Natural killer cell (primary cell): ENCODE measurements at places on chromosomes 7 and 10.

- DNase-seq: no peak
These were observed 2.8 kb upstream of the HIBADH start for GRCh38 chr7:27665531-27665930.

DNA sequence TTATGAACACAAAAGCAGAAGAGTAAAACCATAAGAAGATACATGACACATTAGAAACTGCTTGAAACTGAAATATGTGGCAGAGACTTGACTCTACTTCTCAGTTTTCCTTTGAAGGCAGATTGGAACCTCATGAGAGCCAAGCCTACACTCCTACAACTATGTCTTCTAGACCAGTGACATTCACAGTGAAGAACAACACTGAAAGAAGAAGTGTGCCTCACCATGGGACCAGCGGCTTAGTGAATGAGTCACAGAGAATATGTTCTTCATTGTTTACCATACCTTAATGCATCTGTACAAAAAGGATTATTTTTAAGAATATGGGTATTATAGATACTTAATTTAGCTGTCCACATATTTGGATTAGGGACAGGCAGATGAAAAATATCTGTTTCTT is 248.3 kb downstream of the CDC14C start:
- no peak for DNase-seq

GRCh38 chr10:58747687-58748086 is 235.0 kb downstream of the BICC1 start:
- DNase-seq: no peak

GRCh38 chr10:18313140-18313530 is 172.9 kb downstream of the CACNB2 start:
- no peak for DNase-seq

DNA sequence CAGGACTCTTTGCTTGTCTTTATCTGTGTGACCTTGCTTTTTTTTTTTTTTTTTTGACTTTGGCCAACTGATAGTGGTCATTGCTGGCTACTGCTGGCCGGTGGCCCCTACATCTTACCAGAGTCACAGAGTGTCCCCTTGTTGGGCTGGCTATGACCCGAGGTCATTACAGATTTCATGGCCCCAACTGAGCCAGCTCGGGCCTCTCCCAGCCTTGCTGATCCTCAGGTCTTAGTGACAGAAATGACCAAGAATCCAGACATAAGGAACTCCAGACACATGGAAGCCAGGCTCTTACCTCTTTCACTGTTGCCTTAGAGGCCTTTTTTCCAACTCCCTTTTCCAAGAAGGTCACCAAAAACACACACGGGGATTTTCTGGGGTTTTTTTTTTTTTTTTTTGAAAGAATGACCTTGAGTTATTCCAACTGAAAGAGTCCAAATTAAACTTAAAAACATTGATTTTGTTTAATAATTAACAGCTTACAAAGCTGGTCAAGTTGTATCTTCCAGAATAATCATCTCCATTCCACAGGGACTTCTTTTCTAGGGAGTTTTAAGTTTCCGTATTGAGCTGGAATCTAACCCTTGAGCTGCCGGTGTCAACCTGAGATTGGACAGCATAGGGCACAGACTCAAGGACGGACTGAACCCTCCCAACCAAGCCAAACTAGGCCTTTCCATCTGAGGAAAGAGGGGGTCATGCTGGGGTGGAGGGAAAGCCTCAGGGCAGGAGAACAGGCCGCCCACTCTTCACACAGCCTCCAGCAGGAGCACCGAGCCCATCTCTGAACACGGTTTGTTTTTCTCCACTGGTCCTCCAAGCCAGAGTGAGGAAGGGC is 43.8 kb downstream of the PIK3AP1 start:
- DNase-seq: no peak

- no peak for DNase-seq
These were observed 953.3 kb downstream of the XPNPEP1 start for GRCh38 chr10:108970016-108970415.

DNA sequence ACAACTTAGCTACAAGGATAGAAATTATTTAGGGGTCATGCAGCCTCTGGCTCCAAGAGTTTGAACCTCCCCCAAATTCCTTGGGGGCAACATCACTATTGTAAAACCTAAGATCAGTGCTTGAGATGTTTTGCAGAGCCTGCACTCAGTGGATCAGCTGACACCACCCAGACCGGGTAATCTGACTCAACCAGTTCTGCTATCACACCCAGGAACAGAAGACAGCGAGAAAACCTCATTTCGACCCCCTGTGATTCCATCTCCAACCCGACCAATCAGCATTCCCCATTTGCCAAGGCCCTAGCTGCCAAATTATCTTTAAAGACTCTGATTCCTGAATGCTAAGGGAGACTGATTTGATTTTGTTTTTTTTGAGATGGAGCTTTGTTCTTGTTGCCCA is 5.2 kb downstream of the TACR2 start:
- DNase-seq: no peak

DNA sequence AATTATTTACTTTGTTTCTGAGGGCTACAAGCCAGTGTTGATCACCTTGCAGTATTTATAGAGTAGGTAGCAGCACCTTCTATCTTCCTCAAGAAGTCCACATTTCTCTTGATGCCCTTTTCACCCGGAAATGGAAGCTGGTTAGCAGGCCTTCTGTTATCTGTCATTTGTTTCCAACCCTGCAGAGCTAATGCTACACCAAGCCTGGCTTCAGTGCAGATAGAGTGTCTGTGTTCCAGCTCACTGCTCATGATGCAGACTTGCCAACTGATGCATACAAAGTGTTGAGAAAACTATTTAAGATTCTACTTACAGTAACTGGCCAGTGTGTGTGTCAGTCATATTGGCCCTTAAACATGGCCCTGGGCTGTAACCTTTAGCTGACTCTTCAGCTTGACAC is 301.0 kb downstream of the LHFPL3 start:
- DNase-seq: no peak

DNA sequence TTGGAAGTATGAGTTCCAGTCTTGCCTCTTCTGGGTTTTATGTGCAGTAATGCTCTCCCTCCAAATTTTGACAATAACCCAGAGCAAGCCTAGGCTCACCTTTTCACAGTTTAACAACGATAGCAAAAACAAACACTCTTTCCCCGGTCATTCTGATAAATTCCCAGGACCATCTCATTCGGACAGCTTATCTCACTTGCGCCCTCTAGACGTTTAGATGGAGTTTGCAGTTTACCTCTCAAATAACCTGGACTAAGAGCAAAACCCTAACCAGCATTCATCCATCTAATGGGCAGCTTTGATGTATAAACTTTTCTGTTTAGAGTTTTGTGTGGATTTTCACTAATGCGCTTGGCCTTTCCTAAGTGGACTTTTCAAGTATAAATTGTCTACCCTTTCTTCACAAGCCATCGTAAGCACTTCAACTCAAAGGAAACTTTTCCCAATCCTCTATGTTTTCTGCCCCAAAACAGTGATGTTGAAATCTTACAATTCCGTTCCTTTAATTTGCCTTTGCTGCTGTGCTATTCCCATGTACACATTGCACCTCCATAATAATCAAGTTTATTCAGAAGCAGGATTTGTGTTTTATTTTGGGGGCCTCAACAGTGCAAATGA is 114.9 kb downstream of the HDAC9 start:
- no peak for DNase-seq

- no peak for DNase-seq
These were observed 163.6 kb downstream of the NEURL1 start for GRCh38 chr10:103657061-103657591.

DNA sequence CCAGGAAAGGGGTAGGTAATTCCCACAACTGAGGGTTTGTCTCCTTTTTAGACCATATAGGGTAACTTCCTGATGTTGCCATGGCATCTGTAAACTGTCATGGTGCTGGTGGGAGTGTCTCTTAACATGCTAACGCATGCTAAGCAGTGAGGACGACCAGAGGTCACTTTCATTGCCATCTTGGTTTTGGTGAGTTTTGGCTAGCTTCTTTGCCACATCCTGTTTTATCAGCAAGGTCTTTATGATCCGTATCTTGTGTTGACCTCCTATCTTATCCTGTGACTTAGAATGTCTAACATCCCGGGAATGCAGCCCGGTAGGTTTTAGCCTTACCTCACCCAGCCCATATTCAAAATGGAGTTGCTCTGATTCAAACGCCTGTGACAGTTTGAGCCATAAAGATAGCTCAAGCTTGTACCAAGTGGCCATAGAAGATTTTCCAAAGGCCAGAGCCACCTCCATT is 176.0 kb upstream of the NAMPT start:
- DNase-seq: no peak

DNA sequence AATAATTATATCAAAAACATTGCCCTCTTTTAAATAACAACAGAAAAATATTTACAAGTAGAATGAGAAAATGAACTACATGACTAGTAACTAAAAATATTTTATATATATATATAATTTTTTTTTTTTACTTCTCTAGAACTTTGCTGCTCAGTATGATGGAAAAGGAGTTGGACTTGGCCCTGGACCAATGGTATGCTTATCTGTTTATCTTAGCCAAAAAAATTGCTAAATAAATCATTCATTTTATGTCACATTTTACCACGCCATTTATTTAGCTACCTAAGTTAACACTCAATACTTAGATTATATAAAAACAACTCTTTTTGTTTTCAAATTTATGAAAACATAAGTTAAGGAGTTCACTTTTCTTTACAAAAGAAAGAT is 6.7 kb downstream of the COL1A2 start:
- DNase-seq: no peak

DNA sequence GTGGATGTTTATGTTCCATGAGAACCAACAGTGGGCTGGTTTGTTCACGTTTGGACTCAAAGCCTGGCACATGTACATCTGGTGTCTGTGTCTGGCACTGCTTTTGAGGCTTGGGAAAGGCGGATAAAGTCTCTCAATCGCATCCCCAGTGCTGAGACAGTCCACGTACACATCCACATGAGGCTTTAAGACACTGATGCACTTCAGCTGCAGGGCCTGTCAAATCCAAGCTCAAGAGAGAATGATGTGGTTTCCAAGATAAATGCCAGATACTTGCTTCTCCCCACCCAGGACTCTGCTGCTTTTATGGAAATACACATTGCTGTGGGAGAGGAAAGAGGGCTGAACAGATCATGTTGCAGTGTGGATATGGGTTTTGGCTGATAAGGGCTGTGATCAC is 178.4 kb downstream of the ADARB2 start:
- no peak for DNase-seq

GRCh38 chr7:149846021-149846420 is 7.8 kb downstream of the ZNF862 start:
- DNase-seq: no peak

- no peak for DNase-seq
These were observed 17.9 kb downstream of the SEMA3A start for GRCh38 chr7:84176716-84177115.

DNA sequence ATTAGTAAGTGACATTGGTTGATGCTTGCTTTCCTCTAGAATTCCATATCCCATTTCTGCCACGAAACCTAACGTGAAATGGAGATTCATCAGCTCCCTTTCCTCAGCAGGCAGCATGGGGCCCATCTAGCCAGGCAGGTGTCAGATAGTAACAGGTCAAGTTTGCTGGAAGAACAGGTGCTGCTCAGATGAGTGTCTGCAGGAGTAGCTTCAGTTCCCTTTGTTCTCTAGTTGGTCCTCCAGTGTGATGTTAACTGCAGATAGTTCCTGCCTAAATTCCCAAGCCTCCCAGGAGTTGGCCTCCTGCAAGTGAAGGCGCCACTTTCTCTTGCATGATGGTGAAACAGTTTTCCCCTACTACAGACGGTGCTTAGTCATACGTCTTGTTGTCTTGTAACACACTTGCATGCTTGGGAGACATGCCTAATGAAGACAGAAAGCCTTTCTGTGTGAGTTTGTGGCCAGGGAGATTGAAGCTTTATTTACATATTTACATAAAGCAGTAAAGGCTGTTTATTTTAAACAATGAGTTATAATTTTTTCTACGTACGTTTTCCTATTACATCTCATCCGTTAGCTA is 175.4 kb downstream of the CHN2 start:
- no peak for DNase-seq

DNA sequence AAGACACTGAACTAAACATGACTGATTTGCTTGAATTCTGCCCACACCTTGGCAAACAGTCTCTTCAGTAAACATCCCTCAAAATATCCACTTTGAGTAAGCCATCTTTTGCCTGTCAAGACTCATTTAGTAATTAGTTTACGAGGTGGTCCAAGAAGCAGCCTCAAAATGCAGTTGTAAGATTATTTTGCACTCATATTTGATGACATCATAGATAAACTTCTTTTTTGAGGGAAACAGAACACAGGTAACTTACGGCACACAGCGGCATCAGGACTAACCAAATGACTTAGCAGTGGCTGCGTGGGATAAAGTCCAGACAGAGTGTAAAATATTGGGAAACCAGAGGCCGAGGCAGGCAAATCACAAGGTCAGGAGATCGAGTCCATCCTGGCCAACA is 41.8 kb upstream of the STEAP1B start:
- DNase-seq: no peak

DNA sequence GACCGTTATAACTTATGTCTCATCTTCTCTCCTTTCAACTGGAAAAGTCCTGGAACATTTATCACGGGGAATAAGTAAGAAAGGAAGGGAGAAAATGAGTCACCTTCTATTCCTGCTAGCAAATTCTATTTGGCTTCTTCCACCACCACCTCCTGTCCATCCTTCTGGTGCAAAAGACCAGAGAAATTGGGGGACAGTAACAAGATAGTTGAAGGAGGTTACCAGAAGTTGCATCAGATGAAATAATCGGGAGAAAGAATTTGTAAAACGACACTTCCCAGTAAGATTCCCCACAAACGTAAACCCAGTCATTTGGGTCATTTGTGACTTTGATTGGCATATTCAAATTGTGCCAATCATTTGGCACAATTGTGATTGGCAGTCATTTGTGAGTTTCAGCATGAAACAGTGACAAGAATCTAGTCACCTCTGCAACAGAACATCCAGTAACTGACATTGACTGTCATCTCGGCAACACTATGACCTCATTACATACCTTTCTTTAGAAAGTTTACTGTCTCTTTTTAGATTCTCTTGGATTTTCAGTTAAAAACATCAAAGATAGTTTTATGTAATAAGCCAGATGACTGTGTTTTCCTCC is 51.3 kb upstream of the PIK3CG start:
- DNase-seq: no peak

GRCh38 chr10:75788394-75789205 is 357.2 kb downstream of the LRMDA start:
- DNase-seq: no peak

GRCh38 chr10:33680036-33680435 is 345.6 kb upstream of the NRP1 start:
- no peak for DNase-seq

DNA sequence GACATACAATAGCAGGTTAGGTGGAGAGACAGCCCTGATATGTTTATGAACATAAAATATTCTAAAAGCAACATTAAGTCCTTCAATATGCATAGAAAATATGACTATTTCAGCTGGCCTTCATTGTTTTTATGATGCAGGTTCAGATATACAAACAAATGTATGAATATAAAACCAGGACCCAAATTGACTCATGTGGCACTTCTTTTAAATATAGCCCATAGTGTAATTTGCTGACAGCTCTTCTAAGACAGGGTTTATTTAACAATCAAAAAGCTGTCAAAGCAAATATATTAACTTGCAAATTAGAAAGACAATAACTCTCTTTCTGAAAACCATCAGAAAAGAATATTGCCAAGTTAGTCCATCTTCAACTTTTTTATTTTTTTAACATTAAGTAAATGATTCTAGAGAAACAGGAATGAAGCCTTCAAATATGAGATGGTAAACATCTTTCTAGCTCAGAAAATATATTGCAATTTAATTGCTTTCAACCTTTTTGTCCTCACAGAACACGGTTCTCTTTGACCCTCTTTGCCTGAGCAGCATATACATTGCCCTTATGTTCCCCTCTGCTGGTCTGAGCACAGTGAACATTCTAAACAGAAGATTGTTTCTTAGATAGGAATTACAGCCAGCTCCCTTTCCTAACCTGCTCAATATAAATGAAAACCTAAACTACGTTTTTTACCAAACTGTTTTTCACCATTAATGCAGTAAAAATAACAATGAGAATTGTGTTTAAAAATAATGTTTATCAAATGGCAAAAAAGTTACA is 82.8 kb downstream of the CACNA2D1 start:
- no peak for DNase-seq
